Stimulated activated CD8-positive, alpha-beta memory T cell treated with anti-CD3 and anti-CD28 coated beads, Interleukin-4, amount 100 ng/mL, for 24 hours (primary cell): ENCODE measurements at places on chromosomes 4 and X.

DNA sequence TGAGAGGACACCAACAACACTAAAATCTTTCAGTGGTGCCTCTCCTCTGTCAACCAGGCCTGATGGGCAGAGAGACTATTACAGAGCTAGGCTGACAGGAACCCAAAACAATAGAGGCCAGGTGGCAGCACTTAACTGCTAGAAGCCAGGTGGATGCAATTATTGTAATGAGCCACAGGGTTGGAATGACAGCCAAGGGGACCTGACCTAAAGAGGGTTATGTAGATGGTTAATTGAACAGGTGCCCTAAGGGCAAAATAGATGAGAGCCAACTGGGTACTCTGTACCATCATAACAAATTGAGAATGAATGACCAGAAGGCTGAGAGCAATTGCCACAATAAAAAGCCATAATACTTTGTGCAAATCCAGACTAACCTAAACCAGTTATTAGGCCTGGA lies 24.7 kb upstream of the FRAS1 start:
- DNase-seq = no peak

DNA sequence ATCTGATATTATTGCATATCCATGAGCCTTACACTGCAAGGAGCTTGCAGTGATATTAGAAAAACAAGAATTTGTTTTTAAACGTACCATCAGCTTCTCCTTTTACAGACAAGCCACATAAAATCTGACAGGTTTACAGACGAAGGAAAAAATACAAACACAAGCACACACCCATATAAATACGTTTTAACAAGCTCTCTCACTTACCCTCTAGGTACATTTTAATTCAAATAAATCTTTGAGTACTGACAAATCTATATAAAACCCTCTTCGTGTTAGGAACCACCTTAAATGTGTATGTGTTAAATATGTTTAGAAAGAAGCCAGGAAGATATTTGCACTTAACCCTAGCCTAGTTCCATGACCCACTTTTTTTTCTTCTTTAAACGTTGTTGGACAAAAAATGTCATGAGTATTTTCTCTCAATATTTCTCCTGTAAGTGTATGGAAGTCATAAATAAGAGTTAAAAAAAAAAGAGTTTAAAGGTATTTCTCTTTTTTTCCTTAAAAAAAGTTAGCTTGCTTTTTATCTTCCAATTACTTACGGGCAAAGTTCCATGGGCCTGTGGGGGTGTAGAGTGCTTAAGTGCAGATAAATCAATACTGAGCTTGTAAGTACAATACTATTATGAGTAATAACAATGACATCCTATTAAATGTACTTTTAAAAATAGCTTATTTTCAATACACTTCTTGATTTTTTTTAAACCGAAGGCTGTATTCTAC lies 1.5 kb downstream of the ARAP2 start:
- DNase-seq = no peak

DNA sequence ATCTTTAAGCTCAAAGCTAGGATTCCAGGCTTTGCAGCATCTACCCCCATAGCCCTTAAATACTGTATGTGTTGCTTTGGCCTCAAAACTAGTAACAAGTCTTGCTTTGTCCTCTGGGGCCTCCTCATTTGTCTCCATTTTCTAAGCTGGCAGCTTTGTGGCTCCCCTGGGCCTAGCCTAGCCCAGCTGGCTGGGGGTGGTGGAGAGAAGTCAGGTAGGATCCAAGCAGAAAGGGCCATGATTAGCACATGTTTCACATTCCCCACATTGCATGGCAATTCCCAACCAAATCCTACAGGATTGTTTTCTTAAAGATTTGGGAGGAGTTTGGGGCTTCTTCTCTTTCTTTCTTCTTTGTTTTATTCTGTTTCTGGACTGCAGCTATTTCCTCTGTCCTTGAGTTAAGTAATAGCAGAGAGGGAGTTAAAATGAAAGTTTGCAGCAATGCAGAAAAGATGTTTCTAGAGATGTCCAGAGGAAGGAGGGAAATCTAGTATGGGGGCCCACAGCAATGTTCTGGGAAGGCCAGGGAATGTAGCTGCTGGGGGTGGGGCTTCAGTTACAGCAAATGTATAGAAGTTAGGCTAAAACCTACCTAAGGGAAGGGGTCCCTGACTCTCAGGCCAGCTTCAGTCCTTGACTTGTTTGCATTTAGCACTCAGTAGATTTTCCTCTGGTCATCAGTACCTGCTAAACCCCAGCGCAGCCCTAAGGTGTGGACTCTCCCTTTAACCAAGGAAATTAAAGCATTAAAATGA lies 92.1 kb downstream of the SHROOM4 start:
- no peak for DNase-seq

DNA sequence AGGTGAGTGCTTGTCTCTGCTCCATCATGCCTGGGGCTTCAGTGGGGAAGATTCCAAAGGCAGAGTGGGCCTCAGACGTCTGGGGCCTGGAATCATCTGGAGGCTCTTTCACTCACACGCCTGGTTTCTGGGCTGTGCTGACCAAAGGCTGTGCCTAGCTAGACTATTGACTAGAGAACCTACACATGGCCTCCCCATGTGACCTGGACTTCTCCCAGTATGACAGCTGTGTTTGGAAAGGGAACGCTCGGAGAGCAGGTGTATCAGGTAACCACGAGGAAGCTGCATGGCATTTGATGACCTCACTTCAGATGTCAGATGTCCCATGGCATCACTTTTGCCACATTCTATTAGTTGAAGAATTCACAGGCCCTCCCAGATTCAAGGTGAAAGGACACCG lies 51.0 kb downstream of the ADGRL3 start:
- no peak for DNase-seq
